Fibroblast of skin of left quadriceps (primary cell): ENCODE measurements at places on chromosomes 5 and 9.

DNA sequence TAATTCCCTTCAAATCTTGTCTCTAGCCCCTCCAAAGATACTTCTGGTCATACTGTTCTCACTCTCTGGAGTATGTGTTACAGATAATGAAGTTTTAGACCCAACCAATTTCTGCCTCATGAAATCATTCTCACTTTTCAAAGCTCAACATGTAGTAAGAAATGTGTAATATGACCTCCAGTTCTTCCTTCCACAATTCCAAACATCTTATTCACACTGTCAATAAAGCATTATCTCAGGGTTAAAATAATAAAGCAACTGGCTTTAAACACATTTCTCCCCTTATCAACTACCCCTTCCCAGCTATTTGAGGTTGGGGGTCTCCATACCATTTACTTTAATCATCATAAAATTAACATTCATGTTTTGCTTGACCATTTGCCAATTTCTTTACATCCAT lies 654.1 kb downstream of the RAB3C start:
- DNase-seq: no peak

DNA sequence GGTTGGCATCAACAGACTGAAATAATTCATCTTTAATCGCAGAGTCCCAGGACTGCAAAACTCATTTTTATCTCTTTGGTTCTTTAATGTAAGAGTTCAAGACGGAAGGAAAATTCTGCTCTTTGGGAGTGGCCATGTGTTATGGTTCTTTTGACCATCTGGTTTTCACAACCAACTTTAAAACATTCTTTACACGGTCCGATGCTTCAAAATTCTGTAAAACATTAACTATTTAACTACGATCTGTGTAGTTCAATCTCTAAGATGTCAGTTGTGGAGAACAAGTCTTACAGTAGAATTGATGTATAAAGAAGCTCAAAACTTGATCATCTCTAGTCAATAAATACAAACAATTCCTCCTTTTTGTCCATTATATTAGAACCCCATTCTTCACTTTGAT lies 83.0 kb downstream of the CMYA5 start:
- no peak for DNase-seq

- no peak for DNase-seq
Measured at GRCh38 chr9:91143642-91144041, 218.1 kb downstream of the AUH start.

DNA sequence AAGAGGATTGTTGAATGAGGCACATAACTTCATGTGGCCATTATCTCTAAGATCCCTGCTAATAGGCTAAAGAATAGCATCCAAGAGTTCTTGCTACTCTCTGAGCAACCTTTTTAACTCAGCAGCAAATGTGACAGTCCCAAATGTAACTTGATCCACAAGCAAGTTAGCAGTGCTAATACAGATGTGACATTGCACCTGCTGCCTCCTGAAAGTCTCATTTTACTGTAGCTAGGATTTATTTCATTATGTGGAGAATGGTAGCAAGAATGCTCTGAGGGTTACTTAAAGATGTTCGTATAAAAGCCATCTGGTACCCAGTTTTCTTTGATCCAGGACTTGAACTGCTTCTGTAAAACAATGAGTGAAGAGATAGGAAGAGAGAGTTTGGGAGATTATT lies 45.8 kb downstream of the CDH10 start:
- DNase-seq: no peak

- peak; percentile 7 for DNase-seq
Measured at GRCh38 chr9:72271613-72272478, 93.2 kb downstream of the ZFAND5 start.

DNA sequence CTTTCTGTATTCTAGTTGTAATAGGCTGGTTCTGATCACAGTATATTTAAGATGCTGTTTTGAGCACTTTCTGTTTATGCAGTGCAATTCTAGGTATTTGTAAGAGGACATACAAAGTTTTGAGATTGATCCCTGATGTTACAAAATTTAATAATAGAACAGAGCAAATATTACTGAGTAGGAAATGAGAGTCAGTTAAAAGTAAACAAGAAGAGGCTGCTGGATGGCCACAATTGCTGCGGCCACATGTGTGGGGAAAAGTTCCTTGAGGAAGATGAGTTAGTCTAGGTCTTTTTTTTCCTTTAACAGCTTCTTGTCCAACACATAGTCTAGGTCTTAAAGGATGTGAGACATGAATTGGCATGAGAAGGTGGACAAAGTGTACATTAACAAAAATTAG lies 11.3 kb downstream of the EHMT1 start:
- no peak for DNase-seq
